ENCODE measurements at places on chromosomes 7 and 10.

DNA sequence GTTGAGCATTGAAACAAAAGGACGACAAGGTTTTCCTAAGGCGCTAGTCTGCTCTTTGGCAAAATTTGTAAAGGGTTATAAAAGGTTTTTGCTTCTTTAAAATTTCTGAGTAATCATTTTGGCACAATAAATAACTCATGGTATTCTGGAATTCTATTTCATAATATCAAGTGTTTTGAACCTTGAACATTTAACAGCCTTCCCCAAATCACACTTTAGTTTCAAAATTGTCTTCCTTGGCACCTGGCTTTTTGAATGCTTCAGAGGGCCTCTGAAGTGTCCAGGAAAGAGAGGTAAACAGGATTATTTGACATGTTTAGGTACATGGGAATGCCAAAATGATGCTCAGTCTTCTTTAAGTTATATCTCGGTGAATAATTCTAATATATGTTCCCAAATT is 220.8 kb downstream of the PHF14 start:
- no peak for DNase-seq

DNA sequence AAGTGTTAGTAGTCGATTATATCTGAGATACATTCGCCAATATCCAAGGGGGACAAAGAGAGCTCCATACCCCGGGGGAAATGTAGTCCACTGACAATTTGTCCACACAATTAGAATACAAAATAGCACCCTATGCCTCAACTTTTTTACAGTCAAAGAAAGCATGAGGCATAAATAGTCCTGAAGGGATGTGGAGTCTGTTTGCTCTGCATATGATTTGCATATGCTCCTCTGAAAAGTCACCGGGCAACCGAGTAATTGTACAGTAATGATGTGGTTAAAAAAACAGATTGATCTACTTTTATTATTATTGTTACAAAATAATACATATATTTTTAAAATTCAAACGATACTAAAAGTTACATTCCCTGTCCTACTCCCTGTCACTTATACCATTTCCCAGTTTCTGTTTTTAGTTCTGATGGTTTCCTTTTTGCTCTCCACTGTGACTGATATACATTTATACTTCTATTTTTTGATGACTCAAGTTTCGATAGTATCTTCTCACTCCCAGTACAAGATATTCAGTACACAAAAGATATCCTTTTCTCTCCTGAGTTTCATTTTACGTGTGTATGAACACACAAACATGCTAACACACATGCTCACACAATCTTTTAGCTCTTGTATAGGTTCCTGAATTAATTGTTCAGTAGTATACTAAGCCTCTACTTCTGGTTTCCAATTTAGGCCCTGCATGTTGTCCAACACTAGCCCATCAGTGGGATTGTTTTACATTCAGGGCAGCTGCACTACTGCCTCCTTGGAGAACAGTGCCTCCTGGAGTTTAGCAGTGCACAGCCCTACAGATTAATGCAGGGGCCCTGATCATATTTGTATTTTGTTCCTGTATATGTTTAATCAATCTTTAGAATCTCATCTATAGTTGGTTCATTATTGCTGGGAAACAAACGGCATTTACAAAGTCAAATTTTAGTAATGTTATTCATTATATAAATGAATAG is 130.9 kb downstream of the TES start:
- DNase-seq = no peak

DNA sequence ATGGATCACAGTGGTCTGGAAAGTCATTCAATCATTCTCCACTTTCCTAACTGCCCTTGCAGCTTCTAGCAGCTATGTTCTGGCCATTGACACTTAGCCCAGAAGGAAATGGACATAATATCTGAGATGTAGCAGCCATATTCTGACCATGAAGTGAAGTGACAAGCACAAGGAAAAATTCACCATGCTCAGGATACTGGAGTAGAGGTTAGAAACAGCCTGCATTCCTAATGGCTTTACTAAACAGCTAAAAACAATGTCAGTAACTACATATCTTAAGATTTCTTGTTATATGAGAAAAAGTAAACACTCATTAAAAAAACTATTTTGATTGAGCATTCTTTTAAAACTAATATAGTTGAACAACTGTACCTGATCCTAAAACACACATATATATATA is 443.8 kb downstream of the MAGI2 start:
- no peak for DNase-seq

DNA sequence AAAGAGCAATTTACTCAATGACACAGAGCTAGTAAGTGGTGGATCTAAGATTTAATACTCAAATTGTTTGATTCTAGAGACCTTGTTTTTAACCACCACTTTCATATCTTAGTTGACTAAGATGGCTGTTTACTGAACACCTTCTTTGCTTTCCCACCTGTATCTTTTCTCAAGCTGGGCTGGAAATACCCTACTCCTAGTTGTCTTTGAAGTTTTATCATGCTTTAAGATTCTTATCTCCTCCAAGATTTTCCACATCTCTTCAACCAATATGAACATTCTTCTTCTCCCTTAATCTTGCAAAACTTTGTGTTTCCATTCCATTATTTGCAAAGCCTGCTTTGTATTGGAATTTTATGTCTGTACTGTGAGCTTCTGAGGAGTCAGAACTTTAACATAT is 157.9 kb downstream of the NXPH1 start:
- no peak for DNase-seq

- no peak for DNase-seq
Observed at GRCh38 chr10:101934686-101935305, 91.2 kb upstream of the KCNIP2 start.

DNA sequence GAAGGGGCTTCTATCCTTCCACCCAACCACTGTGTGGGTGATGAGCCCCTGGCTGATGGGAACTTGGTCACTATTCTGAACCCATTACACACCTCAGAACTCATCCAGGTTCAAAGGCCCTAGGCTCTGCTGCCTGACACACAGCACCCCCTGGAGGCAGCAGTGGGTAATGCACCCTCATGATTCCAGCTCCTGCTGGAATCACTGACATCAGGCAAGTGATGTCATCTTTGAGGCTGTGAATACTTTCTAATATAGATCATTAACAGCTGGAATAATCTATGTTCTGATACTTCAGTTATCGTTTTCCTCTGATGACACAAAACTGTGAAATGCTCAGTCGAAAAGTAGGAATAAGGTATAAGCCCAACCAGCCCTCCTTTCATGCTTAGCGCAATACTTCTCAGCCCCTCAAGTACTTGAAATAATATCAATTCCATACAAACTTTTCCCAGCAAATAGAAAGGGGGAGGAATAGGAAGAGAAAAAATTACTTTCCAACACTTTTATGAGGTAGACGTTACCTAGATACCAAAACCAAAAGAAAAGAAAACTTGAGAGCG is 7.5 kb upstream of the RBP3 start:
- no peak for DNase-seq

DNA sequence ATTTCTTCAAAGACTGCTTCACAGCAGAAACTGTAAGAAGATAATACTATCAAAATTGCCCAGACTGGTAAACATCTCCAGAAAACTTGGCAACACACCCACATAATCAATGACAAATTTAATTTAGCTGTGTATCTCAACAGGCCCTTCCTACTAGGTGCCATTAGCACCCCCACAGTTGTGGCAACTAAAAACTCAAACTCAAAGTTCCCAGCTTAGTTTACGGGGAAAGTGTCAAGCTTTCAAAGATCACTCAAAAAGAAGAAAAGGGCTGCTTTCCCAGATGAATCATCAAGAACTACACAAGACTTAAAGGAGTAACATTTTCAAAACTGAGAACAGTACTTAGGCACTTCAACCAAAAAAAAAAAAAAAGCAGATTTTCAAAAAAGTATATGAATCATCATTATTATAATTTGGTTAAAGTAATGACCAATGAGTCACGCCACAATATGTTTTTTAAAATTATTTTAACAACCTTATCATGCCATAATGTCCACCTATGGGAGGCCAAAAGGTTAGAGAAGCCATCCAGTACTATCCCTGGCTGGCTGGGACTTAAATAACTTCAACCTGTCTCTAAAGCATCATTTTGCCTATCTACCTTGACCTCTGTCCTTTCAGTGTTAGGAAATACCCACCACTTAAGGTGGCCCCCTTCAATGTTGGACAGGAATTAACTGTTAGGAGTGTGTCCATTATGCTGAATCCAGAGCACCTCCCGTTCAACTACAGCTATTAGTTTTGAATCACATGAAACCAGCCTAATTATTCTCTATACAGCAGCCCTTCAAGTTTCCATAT is 90.8 kb downstream of the ZFAND4 start:
- no peak for DNase-seq

DNA sequence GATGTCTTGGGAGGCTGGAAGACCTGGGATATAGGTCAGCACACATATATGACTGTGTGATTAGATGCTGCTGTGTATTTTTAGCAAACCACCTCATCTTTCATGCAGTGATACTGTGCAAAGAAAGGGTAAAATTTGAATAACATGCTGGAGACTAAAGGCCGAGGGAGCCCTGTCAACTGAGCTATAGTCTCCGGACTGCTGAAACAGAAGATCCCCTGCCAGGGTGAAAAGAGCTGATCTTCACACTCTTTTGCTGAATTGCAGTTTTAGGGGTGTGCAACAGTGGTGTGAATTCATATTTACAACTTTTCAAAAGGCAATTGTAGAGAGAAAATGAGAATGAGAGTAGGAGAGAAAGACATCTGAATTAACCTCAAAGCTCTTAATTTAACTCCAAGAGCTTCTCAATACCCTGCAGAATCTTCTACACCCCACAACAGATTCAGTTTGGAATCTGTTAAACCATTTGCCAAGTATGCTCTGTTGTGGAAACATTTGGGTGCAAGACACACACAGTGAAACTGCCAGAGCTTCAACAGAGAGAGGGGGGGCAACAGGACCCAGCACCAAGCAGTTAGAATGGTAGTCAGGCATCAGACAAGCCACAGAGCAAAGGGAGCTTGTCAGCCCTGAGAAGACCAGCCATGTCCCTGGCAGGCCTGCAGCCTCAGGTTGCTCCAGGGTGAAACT is 190.1 kb upstream of the STK17A start:
- no peak for DNase-seq

DNA sequence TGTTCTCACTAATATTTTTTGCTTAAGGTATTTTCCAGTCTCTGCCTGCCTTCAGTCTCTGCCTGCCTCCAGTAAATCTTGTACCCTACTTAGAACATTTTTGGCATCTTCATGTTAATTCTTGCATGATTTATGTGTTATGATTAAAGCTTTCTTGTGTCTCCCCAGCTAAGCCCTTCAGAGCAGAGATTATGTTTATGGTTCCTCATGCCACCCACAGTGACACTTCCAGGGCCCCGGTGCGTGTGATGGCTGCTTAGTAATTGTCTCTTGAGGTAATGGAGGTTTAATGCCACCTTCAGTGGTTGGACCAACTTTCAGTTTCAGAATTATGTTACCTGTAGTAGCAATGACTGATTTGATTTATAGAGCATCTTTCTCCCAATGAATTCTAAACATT is 70.6 kb upstream of the MET start:
- DNase-seq = no peak

GRCh38 chr7:31734456-31734855 is 47.4 kb downstream of the PPP1R17 start:
- DNase-seq = no peak

Measured in Right ventricle myocardium inferior (tissue), 1 donor.